ENCODE measurements at places on chromosomes 2 and 18. TPM values are rescaled to one million over a fixed set of nuclear protein-coding genes. Genes with fewer than 3 reads are reported as not detected.

The RNF125 gene
- total RNA-seq = 6.5 TPM

- H3K36me3 ChIP-seq = no peaks in the 10 kb centered on the region
- H3K4me3 ChIP-seq = no peak overlapping the region
- H3K27me3 ChIP-seq = no peaks in the 10 kb centered on the region
Measured at GRCh38 chr2:56985609-56986008, 801.8 kb downstream of the CCDC85A start.

DNA sequence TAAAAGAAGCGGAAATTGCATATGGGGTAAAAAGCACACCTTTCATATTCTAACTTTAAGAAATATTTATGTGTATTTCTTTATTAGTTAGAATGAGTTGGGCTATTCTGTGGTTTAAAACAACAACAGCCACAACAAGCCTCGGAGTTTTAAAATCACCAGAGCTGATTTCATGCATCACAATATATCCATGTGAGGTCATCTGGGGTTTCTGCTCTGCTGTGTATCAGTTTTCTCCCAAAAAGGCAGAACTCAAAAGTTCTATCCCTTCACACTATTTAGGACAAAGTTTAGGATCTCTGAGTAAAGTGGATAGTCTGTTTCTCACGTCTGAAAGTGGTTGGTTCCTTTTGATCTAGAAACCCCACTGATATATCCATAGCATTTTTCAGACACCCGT, 601.5 kb upstream of the GCFC2 start:
- H3K4me1 ChIP-seq = no peaks in the 10 kb centered on the region
- H3K4me3 ChIP-seq = no peak overlapping the region
- H3K27ac ChIP-seq = no peak overlapping the region

DNA sequence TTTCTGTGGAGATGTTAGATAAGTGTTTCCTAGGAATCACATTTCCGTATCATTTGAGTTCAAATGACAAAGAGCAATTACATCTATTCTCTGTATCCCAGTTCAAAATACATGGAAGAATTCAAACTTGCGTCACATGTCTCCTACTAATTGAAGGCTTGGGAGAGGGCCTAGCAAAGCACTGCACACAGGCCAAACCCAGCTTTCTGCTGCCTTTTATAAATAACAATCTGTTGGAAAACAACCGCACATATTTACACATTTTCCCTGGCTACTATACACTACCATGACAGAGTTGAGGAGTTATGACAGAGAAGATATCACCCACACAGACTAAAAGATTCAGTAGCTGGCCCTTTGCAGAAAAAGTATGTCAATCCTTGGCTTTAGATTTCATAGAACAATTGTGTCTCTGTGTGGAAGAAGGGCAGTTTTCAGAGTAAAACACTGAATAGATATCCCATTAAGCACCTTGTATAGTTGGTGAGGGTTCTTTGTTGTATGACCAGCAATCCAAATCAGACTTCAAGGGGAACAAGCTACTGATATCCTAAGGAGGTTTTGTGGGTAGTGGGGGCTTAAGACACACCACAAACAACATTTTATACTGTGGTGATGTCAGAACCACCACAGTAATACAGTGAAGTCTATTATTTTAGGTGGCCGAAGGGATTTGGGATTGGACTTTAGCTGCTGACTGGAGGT, 861.3 kb downstream of the CCDC85A start:
- DNase-seq = no peak
- no peaks in the 10 kb centered on the region for H3K36me3 ChIP-seq
- H3K4me1 ChIP-seq = no peaks in the 10 kb centered on the region
- no peaks in the 10 kb centered on the region for H3K27me3 ChIP-seq

The IRS1 gene
- total RNA-seq = 10.6 TPM

The MC4R gene
- not detected for total RNA-seq

GRCh38 chr18:58034370-58034769, 9.7 kb upstream of the NEDD4L start:
- no peak overlapping the region for H3K4me3 ChIP-seq
- DNase-seq = no peak
- H3K4me1 ChIP-seq = no peaks in the 10 kb centered on the region
- no peaks in the 10 kb centered on the region for H3K27me3 ChIP-seq
- H3K27ac ChIP-seq = no peak overlapping the region

DNA sequence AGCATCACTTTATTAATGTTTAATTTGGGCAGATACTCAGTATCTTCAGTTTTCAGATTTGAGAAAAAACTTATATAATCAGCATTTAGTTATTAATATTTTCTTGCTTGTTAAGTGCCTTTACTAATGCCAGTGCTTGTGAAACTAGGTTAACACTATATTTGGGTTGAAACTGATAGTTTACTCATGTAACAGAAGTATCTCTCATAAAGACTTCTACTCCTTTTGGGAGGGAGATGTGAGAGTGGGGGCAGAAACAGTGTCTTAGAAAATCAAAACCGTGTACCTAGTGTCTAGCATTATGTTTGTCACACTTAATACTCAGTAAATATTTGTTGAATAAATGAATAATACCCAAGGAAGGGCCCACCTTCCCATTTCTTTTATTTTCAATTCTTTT, 129.5 kb downstream of the MSTN start:
- no peak for DNase-seq
- no peaks in the 10 kb centered on the region for H3K4me1 ChIP-seq
- H3K36me3 ChIP-seq = no peaks in the 10 kb centered on the region
- H3K4me3 ChIP-seq = no peak overlapping the region

- H3K4me3 ChIP-seq = peak overlapping the region; percentile 36
- peaks cover 54% of the 10 kb centered on the region for H3K4me1 ChIP-seq
- H3K27ac ChIP-seq = peak overlapping the region; percentile 86
- no peaks in the 10 kb centered on the region for H3K27me3 ChIP-seq
Measured at GRCh38 chr2:239267288-239267951, 133.4 kb downstream of the HDAC4 start.

The DCC gene
- total RNA-seq = 7.1 TPM

DNA sequence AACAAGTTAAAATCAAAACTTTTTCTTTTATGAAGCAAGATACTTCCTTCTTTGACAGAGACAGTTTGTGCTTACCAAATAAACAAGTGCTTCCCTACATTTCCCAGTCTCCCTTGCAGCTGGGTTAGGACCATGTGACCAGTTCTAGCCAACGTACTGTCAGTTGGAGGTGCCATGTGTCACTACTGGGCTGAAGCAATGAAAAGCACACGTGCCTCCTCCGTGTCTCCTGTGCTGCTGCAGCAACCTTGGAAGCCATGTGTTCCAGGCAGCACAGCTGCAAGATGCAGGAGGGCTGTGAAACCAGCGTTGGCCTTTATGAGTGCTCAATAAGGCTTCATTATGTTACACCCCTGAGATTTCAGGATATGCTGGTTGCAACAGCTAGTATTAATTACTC, 93.2 kb downstream of the DHRS9 start:
- no peaks in the 10 kb centered on the region for H3K36me3 ChIP-seq
- DNase-seq = no peak
- no peaks in the 10 kb centered on the region for H3K27me3 ChIP-seq

- H3K4me1 ChIP-seq = peaks cover 13% of the 10 kb centered on the region
- H3K36me3 ChIP-seq = peaks cover 62% of the 10 kb centered on the region
- no peak for DNase-seq
- H3K27ac ChIP-seq = no peak overlapping the region
- no peak overlapping the region for H3K4me3 ChIP-seq
Measured at GRCh38 chr2:11777066-11777782, 30.8 kb downstream of the LPIN1 start.

DNA sequence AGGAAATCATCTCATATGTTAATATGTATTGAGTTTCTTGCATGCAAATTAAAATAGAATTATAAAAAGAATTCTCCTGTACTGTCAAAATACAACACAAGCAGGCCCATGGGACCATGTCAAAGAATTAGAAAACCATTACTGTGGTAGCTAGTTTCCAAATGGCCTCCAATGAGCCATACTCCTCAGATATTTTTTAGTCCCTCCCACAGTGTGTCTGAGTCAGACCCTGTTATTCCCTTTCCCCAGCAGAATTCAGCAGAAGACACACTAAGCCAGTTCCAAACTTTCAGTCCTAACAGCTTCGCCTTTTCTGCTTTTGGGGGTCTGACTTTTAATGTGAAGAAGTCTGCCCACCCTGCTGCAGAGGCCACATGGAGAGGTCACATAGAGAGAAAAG, 86.7 kb downstream of the FIGN start:
- no peak for DNase-seq
- no peaks in the 10 kb centered on the region for H3K36me3 ChIP-seq
- no peak overlapping the region for H3K27ac ChIP-seq
- no peaks in the 10 kb centered on the region for H3K27me3 ChIP-seq
- no peaks in the 10 kb centered on the region for H3K4me1 ChIP-seq

DNA sequence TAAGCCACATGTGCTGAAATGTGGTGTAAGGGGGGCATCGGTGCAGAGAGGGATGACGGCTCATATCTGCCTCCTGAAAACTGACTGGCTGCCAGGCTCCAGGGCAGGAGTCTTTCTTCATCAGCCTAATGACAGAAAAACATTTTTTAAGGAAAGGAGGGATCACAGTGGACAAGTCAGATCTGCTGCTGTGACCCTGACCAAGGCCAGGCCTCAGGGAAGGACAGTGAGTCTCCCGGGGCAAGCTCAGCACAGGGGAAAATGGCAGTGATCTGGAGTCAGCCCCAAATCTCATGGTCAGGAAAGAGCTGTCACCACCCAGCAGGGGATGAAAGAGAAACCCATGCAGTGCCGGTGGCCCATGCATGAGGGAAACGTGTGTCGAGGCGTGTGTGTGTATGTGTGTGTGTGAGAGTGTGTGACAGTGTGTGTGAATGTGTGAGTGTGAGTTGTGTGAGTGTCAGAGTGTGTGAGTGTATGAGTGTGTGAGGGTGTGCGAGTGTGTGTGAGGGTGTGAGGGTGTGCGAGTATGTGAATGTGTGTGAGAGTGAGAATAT, 134.5 kb downstream of the INHBB start:
- H3K4me3 ChIP-seq = no peak overlapping the region
- H3K36me3 ChIP-seq = no peaks in the 10 kb centered on the region

The CSRNP3 gene
- total RNA-seq = 1.9 TPM

DNA sequence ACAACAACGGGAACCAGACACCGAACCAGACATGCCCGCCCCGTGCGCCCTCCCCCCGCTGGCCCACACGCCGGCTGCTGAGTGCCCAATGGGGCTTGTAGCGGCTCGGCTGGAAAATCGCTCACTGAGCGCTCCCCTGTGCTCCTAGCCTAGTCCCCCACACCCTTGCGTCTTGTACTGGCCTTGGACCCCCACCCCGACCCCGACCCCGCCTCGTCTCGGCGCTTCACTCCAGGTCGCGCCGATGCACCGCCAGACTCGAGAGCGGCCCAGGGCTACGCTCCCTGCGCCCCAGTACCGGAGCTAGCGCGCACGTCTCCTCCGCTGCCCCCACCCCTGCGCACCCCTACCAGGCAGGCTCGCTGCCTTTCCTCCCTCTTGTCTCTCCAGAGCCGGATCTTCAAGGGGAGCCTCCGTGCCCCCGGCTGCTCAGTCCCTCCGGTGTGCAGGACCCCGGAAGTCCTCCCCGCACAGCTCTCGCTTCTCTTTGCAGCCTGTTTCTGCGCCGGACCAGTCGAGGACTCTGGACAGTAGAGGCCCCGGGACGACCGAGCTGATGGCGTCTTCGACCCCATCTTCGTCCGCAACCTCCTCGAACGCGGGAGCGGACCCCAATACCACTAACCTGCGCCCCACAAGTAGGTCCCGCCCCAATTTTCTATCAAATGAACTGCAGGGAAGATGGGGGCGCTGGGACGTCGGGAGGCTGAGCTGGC, 1.5 kb downstream of the GAD1 start:
- H3K4me3 ChIP-seq = peak overlapping the region; percentile 39
- H3K27me3 ChIP-seq = peaks cover 100% of the 10 kb centered on the region
- H3K27ac ChIP-seq = no peak overlapping the region
- H3K36me3 ChIP-seq = no peaks in the 10 kb centered on the region

The UGT1A4 gene
- not detected for total RNA-seq

The KATNAL2 gene
- 3.1 TPM for total RNA-seq

DNA sequence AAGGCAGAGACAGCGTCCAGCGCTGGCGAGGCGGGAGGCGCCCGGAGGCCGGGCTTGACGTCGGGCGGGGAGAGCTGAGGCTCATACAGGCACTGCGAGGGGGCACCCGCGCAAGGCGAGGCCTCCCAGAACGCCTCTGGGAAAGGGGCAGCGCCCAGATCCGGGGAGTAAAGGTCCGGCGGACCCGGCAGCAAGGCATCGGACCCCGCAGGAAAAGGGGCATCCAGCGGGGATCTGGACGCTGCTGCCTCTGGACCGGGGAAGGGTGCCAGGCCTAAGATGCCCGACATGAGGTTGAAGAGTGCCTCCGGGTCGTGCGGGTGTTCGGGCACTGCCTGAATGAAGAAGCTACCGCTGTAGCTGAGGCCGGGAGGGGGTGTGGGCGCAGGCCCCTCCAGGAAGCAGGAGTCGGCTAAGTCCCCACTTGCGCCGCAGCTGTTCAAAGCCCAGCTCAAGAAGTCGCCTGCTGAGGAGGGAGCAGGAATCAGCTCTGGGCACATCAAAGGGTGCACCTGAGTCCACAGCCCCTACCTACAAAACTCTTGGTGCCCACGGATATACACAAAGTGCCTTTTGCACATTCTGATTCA, 937 bp downstream of the EGR4 start:
- no peak overlapping the region for H3K27ac ChIP-seq
- H3K36me3 ChIP-seq = no peaks in the 10 kb centered on the region
- H3K4me3 ChIP-seq = no peak overlapping the region
- H3K27me3 ChIP-seq = peaks cover 88% of the 10 kb centered on the region
- no peak for DNase-seq
- H3K4me1 ChIP-seq = peaks cover 11% of the 10 kb centered on the region

DNA sequence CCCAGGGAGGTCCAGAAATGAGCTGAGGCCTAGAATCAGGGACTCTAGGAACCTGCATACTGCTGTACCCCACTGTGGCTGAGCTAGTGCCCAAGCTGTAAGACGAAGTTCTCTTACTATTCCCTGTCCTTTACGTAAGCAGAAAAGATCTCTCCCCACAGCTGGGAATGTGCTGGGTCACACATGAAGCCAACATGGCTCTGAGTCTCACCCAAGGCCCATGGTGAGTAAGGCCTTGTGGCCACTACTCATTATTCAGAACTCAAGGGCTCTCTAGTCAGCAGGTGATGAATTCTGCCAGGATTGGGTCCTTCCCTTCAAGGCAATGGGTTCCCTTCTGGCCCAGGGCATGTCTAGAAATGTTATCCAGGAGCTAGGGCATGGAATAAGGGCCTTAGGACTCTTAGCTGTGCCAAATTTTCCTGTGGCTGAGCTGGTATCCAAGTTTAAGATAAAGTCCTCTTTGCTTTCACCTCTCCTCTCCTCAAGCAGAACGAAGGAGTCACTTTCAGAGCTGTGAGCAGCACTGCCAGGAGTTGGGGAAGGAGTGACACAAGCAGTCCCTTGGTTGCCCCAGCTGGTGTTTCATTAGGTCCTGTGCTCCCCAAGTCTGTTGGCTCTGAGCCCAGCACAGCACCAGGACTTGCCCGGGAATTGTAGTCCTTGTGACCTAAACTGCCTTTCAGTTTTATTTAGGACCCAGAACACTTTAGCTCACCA, 707.6 kb downstream of the SLC4A3 start:
- no peak overlapping the region for H3K27ac ChIP-seq
- H3K4me3 ChIP-seq = no peak overlapping the region
- H3K27me3 ChIP-seq = no peaks in the 10 kb centered on the region

DNA sequence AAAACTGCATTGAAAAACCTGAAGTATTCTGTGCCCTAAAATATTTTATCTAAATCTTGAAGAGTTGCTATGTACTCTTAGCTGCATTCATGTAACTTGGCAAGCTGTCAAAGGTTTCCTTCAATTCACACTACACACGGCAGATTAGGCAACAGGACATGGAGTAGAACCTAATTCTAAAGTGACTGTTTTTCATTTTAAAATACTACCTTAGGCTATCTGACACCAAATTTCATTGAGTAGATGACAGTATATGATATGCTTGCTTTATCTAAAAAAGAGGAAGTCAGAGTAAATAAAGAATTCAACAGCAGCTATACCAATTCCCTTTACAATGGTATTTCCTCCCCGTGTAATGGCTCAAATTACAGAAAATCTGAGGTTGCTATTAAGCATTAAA, 45.4 kb downstream of the EXOC6B start:
- no peak overlapping the region for H3K27ac ChIP-seq
- DNase-seq = no peak
- H3K36me3 ChIP-seq = no peaks in the 10 kb centered on the region
- H3K4me1 ChIP-seq = peaks cover 19% of the 10 kb centered on the region
- H3K27me3 ChIP-seq = no peaks in the 10 kb centered on the region

The LIMS4 gene
- 2.1 TPM for total RNA-seq
